Activated CD8-positive, alpha-beta memory T cell treated with anti-CD3 and anti-CD28 coated beads, Interleukin-2, amount 10 ng/mL, durations not matched to agents 7 days and 5 days (primary cell): ENCODE measurements at places on chromosomes 12 and 14. TPM values are rescaled to one million over a fixed set of nuclear protein-coding genes. Genes with fewer than 3 reads are reported as not detected.

ARMH4 gene
- not detected for total RNA-seq

PRB2 gene
- not detected for total RNA-seq

ANKS1B gene
- 1.1 TPM for total RNA-seq

LRRIQ1 gene
- total RNA-seq, result not detected

PRKD1 gene
- total RNA-seq, result not detected

TAS2R8 gene
- total RNA-seq, result not detected

BICDL1 gene
- 62.9 TPM for total RNA-seq

TMX1 gene
- total RNA-seq, result 59.3 TPM

CYP46A1 gene
- total RNA-seq, result not detected

PRIM1 gene
- 62.9 TPM for total RNA-seq

WNK1 gene
- total RNA-seq, result 199 TPM

COX14 gene
- total RNA-seq, result 55.1 TPM

NEUROD4 gene
- total RNA-seq, result not detected

TAS2R19 gene
- 2.0 TPM for total RNA-seq

MMP19 gene
- total RNA-seq, result not detected

A2M gene
- total RNA-seq, result not detected

ENDOU gene
- total RNA-seq, result not detected
